Amniotic stem cell (primary cell): ENCODE measurements at places on chromosomes 7 and 10.

DNA sequence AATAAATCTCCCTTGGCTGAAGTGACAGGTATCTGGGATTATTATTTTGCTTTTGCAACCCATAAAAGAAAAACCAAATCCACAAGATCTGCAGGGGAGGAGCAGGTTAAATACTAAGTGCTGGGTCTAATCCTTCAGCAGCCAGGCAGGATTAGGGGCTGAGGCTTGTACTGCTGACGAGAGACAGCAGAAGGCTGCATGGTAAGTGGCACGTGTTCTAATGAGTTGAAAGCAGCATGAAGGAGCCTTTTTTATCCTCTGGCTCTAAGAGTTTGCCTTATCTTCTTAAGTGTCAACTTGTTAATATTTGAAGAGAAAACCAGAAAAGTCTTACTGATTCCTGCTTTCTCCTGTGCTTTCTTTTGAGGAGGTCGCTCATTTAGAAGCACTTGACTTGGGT lies 50.0 kb downstream of the LYZL2 start:
- no peak for DNase-seq

GRCh38 chr10:97685395-97685958 lies 1.6 kb downstream of the AVPI1 start:
- no peak for DNase-seq

- DNase-seq = no peak
These were observed 15.0 kb upstream of the WDR86 start for GRCh38 chr7:151424799-151425198.

GRCh38 chr7:39461263-39461820 lies 104.9 kb upstream of the YAE1 start:
- no peak for DNase-seq

DNA sequence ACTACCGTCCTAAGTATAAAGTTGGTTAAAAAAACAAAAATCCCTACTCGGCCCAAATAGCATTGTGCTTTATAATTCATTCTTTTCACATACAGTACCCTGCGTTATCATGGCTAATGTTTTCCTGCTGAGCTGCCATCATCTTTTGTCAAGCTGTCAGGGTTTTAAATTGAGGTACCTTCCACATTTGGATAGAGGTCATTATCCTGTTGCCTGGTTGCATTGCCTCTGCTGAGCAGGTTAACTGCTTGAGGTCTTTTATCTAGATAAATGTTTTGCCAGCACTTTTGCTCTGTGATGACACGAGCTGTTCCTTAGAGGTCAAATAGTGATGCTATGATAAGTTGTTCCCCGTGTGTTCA lies 94.4 kb upstream of the FZD1 start:
- DNase-seq = no peak

DNA sequence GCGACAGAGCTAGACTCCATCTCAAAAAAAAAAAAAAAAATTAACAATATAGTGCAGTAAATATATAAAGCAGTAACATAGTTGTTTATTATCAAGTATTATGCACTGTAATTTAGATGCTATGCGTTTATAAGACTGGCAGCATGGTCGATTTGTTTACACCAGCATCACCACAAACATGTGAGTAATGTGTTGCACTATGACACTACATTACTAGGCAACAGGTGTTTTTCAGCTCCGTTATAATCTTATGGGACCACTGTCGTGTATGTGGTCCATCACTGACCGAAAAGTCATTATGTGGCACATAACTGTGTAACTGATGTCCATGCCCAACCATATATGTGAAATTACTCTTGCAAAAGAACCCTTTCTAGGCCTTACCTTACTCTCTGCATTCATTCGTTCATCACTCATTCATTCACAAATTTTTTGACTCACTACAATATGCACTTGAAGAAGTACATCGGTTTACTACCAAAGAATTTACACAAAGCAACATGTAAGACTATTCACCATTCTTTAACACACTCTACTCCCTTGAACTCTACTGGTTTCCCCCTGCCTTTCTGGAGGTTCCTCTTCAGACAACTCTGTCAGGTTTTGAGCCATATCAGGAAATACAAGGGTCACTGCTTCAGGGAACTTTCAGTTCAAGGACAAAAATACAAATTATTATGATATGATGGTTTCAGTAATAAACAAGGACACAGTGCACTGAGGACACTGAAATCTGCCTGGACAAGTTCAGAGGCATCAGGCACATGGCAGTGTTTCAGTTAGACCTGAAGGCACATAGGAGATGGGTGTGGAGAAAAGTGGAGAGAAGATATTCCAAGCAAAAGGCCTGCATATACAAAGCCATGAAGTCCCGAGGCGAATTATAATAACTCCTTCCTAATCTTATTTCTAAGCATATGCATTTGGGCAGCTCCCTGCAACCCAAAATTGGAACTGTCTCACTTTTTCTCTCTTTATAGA lies 17.4 kb downstream of the ITGB1 start:
- no peak for DNase-seq

GRCh38 chr7:127446842-127447241 lies 54.3 kb upstream of the ZNF800 start:
- DNase-seq = no peak

- no peak for DNase-seq
These were observed 14.0 kb upstream of the CNPY1 start for GRCh38 chr7:155560196-155560885.
